ENCODE measurements at places on chromosomes 3 and 15. TPM values are rescaled to one million over a fixed set of nuclear protein-coding genes. Genes with fewer than 3 reads are reported as not detected.
A peak's percentile ranks its signal among the peaks of the same experiment; 100 is the strongest.

- no peak for DNase-seq
Observed at GRCh38 chr3:44396200-44397171, 57.9 kb downstream of the TCAIM start.

DNA sequence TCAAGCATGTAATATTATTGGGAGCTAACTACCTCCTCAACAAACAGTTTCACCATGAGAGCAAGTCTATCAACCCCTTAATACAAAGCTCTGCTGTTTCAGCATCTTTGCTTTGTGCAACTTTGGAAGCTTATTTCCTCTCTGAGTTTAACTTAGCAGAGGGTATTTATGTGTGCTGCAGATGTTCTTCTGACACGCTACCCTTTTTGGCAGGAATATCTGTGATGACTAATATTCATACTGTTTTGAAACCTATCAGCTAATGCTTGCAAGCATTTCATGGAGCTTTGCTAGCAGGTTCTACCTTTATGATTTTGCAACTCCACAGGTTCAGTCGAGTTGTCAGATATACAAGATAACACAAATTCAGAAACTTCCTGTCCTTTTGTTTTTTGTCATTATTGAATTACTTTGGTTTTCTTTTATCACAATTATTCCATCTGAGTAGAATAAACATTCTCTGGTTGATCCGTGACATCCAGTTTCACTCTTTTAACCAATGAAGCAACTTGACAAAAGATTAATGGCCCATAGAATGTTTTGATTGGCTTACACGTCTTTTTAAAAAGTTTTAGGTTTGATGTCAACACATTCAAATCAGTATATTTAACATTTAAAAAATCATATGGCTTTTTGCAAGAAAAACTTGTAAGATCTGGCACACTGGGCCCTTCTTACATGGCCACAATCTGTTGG, 1.7 kb upstream of the SLC9A9 start:
- DNase-seq, result peak; percentile 63

Gene CASR
- total RNA-seq, result not detected

DNA sequence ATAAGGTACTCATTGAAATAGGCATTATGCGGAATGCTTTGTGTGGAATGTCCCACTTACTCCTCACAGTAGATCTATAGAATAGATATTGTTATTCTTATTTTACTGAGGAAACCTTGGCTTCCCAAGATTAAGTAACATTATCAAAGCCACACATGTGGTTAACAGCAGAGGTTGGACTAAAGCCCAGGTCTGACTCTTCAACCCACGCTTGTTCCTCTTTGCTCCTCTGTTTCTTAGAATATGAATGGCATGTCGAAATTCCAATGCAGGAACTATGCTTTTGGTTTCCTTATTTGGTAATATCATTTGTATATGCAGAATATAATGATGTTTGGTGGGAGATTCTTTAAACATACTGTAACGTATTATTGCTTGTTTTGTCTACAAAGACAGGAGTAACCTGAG, 818.8 kb upstream of the LMCD1 start:
- DNase-seq, result peak; percentile 50

Gene LRRC2
- 0.12 TPM for total RNA-seq

- DNase-seq, result no peak
Observed at GRCh38 chr3:134901461-134901860, 106.4 kb downstream of the EPHB1 start.

GRCh38 chr3:105436687-105437086, 70.0 kb downstream of the ALCAM start:
- no peak for DNase-seq

Gene CPLX3
- not detected for total RNA-seq

GRCh38 chr3:126540951-126541627, 17.1 kb downstream of the CHST13 start:
- no peak for DNase-seq

GRCh38 chr3:112086875-112087524, 811 bp downstream of the C3orf52 start:
- DNase-seq, result peak; percentile 57

GRCh38 chr3:4681301-4681700, 188.2 kb downstream of the ITPR1 start:
- DNase-seq, result no peak

DNA sequence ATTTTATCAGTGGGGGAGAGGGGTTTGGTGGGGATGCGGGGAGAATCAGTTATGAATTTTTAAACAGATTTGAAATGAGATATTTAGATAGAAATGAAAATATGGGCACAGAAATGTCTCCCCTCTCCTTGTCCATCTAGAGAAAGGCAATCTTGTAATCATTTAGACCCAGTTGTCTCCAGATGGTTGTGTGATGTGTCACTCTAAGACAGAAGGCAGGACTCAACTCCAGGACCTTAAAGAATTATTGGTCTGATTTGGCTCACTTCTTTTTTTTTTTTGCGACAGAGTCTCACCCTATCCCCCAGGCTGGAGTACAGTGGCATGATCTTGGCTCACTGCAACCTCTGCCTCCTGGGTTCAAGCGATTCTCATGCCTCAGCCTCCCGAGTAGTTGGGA, 77.2 kb downstream of the EOMES start:
- DNase-seq, result no peak

DNA sequence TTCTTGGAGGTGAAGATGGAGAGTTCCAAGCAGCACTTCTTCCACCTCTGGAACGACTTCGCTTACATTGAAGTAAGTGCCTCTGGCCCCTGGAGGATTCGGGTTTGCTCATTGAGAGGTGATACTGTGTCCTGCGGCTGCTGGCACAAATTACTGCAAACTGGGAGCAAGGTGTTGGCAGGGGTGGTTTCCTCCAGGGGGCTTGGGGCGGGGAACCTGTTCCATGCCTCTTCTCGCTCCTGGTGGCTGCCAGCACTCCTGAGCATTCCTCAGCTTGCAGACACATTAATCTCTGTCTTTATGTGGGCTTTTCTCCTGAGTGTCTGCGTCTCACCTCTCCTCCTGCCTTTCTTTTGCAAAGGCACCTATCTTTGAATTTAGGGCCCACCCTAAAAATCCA, 47.4 kb downstream of the MESD start:
- DNase-seq, result no peak

- DNase-seq, result peak; percentile 50
Observed at GRCh38 chr3:130935761-130936492, 42.0 kb downstream of the ATP2C1 start.

All from RPMI7951 (cell line).